MM.1S (cell line): ENCODE measurements at places on chromosomes 2 and 18.
A peak's percentile ranks its signal among the peaks of the same experiment; 100 is the strongest.

DNA sequence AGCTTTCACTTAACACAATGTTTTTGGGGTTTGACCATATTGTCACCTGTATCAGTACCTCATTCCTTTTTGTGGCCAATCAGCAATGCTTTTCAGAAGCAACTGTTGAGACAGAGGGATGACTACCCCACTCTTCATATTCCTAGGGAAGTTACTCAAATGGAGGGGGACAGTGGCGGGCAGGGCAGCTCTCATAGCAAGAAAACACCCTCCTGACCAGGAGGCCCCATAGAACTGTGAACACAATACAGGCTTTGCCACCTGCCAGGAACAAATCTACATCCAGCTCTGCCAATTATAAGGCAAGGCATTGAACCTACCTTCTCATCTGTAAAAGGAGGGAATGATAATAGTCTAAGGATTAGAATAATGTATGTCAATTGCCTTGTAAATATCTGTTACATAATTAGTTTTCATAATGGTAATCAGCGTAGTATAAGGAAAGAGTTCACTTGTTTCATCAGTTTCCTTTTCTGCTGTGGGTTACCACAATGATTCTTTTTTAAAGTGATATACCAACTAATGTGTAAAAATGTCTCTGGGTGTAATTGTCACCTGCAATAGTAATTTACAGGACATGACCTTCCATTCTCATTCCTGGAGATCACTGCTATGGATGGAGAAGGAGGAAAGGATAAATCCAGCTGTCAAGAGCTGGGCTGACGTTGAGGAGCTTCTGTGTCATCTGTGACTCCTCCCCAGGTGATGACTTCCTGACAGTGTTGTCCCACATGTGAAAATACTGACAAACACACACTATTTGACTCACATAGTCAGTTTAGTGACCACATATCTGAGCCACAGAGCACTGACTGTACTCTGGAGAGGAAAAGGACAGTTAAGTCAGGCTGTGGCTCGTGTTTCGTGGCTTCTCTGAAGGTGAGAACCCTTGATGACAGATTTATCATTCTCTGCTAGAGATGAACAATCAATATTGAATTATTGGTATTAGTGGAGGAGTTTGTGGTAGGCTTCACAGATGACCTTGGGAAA, 13.5 kb downstream of the ALPK2 start:
- no peak for DNase-seq

- no peak for DNase-seq
Measured at GRCh38 chr2:209533391-209533790, 109.5 kb downstream of the MAP2 start.

GRCh38 chr18:31657823-31658669, 26.3 kb downstream of the B4GALT6 start:
- DNase-seq, result peak; percentile 38

GRCh38 chr2:97645112-97645694, 659 bp upstream of the COX5B start:
- no peak for DNase-seq

DNA sequence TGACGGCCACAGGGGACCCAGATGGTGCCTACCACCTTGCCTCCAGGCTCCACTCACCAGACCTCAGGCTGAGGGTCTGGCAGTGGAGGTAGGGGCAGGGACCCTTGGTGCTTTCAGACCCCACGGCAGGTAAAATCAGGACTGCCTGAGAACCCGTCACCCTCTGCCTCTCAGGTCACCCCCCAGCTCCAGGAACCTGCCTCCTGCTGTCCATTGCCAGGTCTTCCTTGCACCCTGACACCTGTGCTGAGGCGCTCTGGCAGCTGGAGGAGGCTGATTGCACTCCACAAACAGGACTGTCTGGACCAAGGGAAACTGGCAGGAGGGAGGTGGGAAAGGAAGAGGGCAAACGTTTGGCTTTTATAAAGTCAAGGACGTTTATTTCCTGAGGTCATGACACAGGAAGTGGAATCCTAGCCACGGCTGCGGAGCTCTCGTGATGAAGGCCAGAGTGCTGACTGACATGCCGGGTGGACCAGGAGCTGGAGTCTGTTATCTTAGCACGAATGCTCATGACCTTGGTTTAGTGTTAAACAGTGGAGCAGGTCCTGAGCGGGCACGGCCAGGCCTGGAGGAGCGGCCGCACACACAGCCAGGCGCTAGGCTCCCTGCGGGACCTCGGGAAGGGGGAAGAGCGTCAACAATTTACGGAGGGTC, 40.5 kb downstream of the ANO7 start:
- no peak for DNase-seq

GRCh38 chr2:40218679-40219078, 233.2 kb downstream of the SLC8A1 start:
- peak; percentile 89 for DNase-seq

DNA sequence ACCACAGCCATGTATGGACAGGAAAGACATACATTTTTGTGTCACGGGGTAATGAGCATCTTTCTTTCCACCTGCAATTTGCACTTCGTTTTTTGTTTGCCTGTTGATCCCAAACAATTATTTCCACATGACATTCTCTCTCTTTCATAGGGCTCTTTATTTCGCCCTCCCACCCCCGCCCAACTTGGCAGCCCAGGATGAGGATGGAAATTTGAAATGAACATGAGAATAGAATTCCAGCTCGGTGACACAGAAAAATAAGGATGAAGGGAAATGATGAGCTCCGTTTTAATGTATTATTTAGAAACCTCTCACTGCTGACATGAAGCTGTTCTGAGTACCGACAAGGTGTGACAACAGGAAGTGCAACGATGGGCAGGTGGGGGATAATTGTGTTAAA, 443.3 kb downstream of the SOCS6 start:
- DNase-seq, result no peak

DNA sequence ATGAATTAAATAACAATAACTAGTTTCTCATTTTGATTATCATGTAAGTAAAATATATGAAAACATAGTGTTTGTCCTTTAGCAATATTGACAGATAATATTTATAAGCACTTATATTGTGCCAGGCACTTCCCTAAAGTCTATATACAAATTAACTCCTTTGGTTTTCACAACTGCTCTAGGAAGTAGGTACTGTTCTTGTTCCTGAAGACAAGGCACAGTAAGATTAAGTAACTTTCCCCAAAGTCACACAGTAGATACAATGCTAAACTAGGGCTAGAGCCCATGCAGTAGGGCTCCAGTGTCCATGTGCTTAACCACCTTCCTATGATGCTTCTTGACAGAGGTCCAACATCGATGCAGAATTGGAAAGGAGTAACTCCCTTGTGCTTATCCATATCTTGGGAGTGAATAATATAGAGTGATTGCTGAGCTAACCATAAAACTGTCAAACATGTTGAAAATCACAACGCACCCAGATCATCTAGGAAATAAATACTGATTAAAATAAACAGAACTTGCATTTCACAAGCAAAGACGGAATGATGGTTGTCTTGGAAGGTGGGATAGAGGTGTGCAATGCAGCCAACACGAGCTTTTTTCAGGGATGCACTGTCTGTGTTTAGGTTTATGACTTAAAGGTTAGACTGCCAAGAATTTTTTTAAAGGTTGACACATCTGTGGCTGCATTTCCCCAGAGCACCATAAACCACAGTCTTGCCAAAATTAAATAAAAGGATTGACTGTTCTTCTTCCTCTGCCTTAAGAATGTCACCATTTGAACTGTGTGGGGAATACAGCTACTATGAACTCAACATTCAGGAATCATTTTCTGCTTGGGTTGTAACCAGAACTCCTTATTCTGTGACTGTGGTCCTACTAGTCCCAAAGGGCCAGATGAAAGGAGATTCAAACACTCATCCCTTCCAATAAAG, 80.8 kb downstream of the ANKRD44 start:
- DNase-seq, result no peak

DNA sequence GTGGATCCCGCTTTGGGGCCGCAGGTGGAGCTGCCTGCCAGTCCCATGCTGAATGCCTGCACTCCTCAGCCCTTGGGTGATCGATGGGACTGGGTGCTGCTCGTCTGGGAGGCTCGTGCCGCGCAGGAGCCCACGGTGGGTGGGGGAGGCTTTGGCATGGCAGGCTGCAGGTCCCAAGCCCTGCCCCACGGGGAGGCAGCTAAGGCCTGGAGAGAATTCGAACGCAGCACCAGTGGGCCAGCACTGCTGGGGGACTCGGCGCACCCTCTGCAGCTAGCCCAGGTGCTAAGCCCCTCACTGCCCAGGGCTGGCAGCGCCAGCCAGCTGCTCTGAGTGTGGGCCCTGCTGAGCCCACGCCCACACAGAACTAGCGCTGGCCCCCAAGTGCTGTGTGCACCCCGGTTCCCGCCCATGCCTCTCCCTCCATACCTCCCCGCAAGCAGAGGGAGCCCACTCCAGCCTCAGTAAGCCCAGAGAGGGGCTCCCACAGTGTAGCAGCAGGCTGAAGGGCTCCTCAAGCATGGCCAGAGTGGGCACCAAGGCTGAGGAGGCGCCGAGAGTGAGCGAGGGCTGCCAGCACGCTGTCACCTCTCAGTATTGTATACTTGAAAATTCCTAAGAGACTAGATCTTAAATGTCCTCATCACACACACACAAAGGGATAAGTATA, 1654.2 kb upstream of the SLC39A10 start:
- no peak for DNase-seq

DNA sequence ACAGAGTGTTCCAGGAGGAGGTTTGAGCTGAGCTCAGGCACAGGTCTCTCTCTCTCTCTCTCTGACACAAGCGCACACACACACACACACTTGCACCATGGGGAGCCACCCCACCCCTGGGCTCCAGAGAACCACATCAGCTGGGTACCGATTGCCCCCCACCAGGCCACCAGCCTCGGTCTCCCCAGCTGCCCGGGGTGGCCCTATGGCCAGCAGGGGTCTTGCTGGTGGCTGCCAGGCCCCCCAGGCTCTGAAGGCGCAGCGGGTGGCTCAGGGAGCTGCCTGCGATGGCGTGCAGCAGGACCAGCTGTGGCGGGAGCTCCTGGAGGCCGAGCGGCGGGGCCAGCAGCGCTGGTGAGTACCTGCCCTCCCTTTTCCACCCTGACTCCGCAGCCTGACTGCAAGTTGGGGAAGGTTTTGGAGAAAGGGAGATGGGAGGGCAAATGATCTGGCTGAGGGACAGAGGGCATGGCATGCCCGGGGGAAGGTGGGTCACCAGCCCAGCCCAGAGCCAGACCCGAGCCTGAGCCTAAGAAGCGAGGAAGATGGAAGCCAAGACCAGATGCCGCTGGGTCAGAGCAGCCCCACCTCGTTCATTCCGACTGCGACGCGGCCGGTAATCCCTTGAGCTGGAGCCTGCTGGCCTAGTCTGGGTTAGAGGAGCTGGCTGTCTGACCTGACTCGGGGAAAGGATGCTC, 21.9 kb upstream of the SLC66A3 start:
- no peak for DNase-seq

GRCh38 chr2:138503087-138503442, 1.5 kb downstream of the SPOPL start:
- no peak for DNase-seq
